ENCODE measurements at places on chromosomes 1 and 21.

DNA sequence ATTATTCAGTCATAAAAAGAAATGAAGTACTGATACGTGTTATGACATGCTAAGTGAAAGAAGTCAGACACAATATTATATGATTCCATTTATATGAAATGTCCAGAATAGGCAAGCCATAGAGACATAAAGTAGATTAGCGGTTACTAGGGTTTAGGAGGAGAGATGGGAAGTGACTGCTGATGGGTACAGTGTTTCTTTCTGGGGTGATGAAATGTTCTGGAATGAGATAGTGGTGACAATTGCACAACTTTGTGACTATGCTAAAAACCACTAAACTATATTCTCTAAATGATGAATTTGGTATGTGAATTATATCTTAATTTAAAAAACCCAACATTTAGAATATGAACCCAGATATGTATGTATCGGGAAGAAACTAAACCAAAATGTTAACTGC lies 27.6 kb downstream of the IPP start:
- no peak for DNase-seq

DNA sequence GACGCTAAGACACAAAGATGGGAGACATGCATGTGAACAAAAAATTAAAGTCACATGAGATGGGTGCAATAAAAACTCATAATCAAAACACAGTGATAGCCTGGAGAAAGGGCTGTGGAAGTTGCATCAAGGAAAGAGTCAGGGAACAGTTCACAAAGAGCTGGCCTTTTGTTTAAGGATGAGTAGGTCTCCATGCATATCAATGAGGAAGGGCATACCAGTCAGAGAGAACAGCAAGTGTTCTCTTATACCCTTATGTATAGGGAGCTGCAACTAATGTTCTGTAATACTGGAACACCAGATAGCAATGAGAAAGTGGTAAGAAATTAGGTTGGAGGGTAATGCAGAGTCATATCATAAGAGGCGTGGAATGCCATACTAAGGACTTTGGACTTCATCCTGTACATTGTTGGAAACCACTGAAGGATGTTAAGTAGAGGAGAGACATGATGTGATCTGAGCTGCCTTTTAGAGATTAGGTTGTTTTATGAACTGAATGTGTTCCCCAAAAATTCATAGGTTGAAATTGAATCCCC lies 46.7 kb upstream of the SAMD13 start:
- no peak for DNase-seq

- DNase-seq = no peak
Observed at GRCh38 chr1:169161496-169162194, 55.2 kb downstream of the ATP1B1 start.

- no peak for DNase-seq
Observed at GRCh38 chr21:45339421-45340402, 52.0 kb upstream of the POFUT2 start.

DNA sequence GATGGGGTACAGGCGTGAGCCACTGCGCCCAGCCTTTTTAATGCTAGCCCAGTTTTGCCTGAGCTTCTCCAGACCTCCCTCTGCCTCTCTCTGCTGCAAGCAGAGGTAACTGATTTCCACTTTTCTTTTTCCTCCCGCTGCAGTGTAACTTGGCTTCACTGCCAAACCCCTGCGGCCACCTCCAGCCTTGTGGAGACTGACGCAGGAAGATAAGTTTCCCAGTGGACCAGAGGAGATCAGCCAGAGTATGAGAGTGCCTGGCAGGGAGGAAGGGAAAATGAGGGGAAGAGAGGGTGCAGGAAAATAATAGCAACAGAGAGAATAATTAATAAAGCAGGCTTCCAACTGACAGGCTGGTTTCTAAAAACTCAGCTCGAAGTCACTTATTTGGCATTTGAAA lies 143.7 kb downstream of the PCNX2 start:
- DNase-seq = no peak
